ENCODE measurements at places on chromosomes 3 and 15. TPM values are rescaled to one million over a fixed set of nuclear protein-coding genes. Genes with fewer than 3 reads are reported as not detected.

The CMTM8 gene
- 2.8 TPM for total RNA-seq

The NRG4 gene
- not detected for total RNA-seq

The COL8A1 gene
- 80.6 TPM for total RNA-seq

The CPNE9 gene
- not detected for total RNA-seq

The KNG1 gene
- not detected for total RNA-seq

The C3orf85 gene
- total RNA-seq: not detected

The CHAC1 gene
- 3.9 TPM for total RNA-seq

- no peak for DNase-seq
Observed at GRCh38 chr3:176978441-176978840, 218.8 kb downstream of the TBL1XR1 start.

DNA sequence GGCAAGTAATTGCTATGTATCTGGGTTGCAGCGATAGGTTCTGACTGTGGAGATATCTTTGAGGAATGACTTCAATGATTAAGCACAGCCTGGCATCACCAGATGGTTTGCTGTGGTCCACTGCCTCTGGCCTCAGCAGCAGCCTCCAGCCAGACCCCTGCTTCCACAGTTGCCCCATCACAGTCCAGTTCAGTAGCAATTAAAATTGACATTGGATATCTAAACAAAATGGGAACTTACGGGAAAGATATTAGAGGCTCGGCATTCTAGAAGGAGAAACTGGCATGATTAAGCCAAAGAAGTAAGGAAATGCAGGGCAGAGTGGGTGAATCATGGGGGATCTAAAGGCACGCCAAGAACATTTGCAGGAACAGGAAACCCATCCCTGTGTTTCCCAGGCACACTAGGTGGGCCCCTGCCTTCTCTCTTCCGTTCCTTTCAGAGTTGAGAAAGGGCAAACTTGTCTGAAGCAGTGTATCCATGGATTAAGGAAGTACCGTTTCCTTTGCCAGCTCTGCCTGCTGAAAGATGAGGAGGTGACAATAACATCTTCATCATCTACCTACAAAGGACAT is 36.3 kb upstream of the SH3BP5 start:
- no peak for DNase-seq

- DNase-seq: no peak
Observed at GRCh38 chr15:85681386-85681785, 113.3 kb downstream of the KLHL25 start.

DNA sequence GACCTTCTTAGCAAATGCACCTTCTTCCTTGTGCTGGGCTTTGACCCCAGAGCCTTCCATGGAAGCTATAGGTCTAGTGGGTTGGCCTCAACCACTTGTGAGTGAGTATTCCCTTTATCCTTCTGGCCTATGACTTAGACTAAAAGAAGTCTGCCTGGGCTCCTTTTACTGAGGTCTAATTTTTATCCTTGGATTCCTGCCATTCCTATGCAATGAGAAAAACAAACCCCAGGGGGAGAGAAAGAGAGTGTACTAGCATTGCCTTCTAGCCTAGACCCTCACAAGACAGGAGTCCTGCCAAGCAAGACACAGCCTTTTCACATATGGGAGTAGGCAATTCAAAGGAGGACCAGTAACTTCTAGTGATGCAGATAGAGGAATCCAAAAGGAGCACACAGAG is 155.4 kb downstream of the PPM1L start:
- DNase-seq: no peak

GRCh38 chr3:60431599-60431958 is 819.7 kb downstream of the FHIT start:
- no peak for DNase-seq

DNA sequence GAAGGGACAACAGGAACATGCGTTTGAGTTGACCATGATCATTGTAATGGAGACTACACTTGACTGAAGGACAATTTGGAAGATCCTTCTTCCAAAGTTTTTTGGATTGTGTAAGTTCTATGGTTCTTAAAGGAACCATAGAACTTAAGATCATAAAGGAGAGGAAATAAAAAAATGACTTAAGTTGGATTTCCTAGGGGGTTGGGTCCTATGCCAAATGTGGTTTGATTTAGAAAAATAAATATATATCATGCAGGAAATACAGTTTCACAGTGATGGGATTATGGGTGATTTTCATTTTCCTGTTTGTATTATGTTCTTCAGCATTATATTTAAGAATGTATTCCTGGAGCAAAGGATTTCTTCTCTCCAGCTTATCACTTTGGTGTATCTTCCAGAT is 305.5 kb upstream of the DPH6 start:
- no peak for DNase-seq

DNA sequence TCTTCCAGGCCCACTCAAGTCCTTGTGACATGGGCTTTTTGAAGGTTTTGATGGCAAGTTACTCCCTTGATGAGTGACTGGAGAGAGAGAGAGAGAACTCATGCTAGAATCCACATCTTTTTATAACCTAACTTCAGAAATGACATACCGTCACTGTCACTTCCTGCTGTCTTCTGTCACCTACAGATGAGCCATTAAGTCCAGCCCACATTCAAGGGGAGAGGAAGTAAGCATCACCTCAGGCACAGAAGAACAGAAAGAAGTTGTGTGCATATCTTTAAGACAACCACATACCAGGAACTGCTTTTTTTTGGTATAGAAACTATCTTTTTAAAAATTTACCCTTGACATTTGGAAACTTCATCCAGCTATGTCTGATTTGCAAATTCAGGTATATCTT is 16.6 kb upstream of the TXNRD3 start:
- no peak for DNase-seq

DNA sequence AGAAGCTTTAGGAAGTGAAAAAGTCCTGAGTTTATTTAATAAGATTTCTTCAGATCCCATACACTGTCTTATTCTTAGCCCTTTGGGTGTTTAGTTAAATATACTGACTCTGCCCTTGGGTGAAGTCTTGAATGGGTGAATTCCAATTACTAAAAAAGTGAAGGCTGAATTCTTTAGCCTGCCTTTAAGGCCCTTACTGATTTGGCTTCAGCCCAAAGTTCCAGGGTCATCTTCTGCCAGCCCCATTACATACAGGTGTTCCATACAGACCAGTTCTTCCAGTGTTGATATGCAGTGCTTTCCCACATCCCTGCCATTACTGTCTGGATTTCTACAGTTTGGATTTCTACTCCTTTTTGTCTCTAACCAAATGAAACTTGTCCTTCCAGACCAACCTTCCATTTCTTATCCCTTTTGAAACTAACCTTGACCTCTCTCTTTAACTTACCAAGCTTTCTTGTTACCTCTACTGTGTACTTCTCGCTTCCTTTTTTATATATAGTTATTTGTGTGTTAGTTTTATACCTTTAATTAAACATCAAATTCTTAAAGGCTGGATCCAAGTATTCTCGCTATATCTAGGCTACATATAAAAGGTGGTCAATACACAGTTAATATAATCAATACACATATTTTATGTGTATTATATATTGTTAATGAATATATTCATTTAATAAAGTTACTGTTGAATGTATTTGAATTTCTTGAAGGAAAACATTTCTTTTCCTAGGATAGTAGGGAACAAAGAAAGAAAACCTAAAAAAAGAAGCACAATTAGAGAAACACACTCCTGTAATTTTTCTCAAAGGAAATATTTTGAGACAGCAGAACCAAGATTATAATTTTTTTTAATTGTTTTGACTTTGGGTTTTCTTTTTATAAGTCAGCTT is 15.0 kb downstream of the MBNL1 start:
- DNase-seq: no peak

- peak; percentile 81 for DNase-seq
Observed at GRCh38 chr3:100875239-100875638, 118.0 kb downstream of the ABI3BP start.

GRCh38 chr15:72852273-72852672 is 68.7 kb upstream of the ADPGK start:
- DNase-seq: no peak

DNA sequence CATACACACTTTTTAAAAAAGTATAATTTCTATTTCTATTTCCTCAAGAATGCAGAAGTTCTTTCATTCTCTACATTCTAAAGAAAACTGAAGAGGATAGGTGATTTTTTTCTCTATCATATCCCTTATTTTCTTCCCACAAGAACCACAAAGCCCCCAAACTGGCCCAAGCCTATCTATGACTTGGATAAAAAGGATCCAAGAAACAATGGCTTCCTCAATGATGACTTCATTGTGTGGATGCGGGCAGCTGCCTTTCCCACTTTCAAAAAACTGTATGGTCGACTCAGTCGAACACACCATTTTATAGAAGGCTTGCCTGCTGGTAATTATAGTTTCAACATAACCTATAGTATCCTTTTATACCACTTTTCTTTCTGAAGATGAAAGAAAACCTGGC is 52.9 kb upstream of the TBC1D23 start:
- no peak for DNase-seq

DNA sequence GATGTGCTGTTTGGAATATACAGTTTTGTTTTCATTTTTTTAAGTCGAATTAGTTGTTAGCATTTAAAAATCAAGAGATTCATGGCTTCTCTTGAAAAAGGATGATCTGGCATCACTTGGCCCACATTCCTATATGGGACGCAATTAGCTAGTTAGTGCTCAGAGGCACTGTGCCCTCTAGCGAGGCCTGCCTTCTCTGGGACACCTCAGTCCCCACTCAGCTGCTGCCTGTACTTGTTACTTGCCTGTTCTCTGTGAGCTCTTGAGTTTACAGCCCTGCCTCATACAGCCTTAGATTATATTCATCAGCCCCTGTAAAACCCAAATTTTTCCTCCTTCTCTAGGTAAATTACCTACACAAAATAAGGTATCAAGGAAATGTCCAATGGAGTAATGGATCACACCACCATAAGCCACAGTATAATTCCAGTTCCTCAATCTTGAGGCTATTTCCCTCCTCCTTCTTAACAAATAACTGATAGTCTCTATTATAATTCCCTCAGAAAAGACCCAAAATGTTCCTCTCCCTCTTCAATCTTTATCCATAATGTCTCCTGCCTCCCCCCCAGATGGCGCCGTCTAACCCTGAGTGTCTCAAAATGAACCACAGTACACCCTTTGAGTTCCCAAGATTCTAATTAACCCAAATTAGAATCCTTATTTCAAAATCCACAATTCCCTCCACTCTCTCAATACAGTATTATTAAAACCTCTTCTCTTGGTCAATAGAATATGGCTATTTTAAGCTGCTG is 2.7 kb downstream of the ZMAT3 start:
- no peak for DNase-seq

- no peak for DNase-seq
Observed at GRCh38 chr3:64911138-64911537, 223.3 kb upstream of the ADAMTS9 start.

DNA sequence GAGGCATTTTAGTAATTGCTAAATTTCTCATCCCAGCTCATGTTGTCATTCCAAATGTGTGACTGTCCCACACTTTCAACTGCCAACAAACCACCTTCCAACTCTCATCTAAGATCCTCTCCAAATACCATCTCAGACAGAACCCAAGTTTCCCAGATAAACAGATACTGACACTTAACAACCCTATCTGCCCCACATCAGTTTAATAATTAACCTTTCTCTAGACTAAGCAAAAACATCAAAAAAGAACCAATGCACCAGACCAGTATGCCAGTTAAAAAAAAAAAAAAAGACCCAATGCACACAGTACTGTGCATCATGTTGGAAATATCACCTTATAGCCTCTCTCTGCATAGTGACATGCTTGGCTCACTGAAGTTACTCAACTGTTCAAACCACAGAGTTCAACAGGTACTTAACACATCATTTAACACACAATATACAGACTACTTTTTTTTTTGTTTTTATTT is 5.5 kb downstream of the SFMBT1 start:
- no peak for DNase-seq

DNA sequence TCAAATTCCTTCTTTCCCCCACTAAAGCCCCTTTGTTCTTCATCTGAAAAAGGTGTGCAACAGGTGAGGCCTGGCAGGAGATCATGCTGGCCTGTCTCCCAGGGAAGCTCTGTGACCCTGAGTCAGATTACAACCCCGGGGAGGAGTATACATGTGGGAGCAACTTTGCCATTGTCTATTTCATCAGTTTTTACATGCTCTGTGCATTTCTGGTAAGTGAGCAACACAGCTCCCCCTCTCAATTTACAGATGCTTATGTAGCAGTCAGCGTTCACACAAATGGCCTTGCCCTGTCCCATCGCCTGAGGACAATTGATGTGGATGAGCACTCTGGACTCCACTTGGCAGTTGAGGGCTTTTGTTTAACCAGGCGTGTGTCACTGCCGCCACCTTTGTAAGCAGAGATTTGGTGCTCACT is 70.4 kb downstream of the CHDH start:
- DNase-seq: no peak

DNA sequence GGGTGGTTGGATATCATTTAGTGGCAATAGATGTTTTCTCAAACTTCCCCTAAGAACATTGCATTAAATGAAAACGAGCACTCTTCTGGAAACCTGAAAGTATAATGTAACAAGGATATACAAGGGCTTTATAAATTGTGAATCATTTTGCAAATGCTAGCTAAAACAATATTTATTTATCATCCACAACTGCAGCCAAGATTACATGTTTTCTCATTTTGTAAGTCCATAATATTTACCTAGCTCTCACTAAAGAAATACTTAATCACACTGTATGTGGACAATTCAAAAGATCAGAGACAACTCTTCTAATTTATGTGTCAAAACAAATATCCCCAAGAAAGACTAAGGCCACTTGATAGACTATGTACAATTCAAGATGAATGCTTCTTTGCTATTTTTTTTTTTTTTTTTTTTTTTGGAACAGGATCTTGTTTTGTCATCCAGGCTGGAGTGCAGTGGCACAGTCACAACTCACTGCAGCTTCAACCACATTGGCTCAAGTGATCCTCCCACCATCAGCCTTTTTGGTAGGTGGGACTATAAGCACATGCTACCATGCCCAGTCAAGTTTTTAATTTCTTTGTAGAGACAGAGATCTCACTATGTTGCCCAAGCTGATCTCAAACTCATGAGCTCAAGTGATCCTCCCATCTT is 427.7 kb upstream of the THBS1 start:
- DNase-seq: no peak

- no peak for DNase-seq
Observed at GRCh38 chr15:83947156-83947555, 288.4 kb upstream of the GOLGA6L4 start.

DNA sequence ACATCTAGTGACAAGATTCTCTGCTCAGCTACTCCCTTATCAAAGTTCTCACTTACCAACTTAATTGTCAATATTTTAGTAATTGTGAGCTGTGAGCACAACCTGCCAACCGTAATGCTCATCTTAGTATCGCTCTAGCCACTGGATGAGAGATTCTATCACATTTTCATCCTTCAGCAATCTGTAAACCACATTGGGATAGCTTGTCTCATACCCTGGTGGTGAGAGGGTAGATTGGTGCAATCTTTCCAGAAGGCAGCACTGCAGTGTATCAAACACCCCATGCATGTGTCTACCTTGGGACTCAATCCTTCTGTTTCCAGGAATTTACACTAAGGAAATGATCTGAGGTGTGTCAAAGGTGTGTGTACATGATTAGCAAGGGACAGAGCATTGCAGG is 18.9 kb upstream of the ATP8B4 start:
- no peak for DNase-seq

GRCh38 chr3:153348457-153349107 is 186.6 kb downstream of the RAP2B start:
- no peak for DNase-seq

DNA sequence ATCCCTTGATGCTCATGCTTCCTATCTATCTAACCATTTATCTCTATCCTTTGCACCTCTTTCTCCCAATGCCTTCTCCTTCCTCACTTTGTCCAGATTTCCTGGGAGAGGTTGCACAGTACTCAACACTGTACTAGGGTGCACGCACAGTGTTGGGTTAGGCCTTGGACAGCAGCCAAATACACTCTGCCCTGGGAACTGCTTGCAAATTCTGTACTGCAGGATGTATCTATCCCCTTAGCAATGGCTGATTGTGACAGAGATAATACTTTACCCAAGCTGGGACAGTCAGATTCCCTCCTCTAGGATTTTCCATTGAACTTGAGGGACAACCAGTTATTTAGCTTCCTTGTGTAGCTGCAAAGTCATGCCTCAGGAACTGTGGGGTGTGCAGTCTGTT is 113.3 kb downstream of the IL20RB start:
- no peak for DNase-seq
